CD4-positive, CD25-positive, alpha-beta regulatory T cell (primary cell): ENCODE measurements at places on chromosomes 2 and 18.

DNA sequence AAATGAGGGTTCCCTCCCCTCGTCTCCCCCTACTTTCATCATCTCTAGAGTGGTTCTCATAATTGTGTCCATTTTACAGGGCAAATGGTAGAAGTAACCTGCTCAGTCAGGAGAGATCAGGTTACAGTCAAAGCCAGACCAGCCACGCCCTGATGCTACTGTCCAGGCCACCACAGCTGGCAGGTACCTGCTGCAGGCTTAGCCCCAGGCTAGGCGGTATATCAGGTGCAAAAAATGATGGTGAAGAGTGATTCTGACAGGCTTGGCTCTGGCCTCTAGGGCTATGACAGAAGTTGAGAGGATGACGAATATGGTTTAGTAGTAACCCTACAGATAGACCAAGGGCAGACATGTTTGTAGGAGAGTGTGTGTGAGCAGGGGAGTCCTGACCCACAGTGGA, 67.1 kb downstream of the HAUS1 start:
- no peak overlapping the region for H3K27ac ChIP-seq
- peaks cover 1% of the 10 kb centered on the region for H3K27me3 ChIP-seq
- no peak overlapping the region for H3K4me3 ChIP-seq

- no peak overlapping the region for H3K4me3 ChIP-seq
- DNase-seq, result no peak
- peaks cover 4% of the 10 kb centered on the region for H3K27me3 ChIP-seq
- H3K4me1 ChIP-seq, result no peaks in the 10 kb centered on the region
Measured at GRCh38 chr2:113010088-113010487, 4.8 kb downstream of the IL36A start.

DNA sequence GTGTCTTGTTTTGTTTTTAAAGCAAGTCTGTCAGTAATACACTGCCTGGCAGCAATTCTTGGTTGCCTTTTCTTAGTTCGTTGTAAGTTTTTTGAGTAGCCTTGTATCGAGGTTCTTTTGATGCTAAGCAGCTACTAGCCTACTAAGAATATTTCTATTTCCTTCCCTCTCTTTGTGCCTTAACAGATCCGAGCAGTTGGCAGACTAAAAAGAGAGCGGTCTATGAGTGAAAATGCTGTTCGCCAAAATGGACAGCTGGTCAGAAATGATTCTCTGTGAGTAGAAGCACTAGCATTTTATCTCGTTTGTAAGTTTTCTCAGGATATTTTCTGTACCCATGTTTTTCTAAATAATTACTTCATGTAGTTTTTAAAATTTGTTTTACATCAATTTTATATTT, 15.1 kb downstream of the MFF start:
- no peak overlapping the region for H3K27ac ChIP-seq
- H3K4me3 ChIP-seq, result no peak overlapping the region
- H3K27me3 ChIP-seq, result no peaks in the 10 kb centered on the region
- DNase-seq, result no peak
- H3K4me1 ChIP-seq, result no peaks in the 10 kb centered on the region
- peaks cover 38% of the 10 kb centered on the region for H3K36me3 ChIP-seq

DNA sequence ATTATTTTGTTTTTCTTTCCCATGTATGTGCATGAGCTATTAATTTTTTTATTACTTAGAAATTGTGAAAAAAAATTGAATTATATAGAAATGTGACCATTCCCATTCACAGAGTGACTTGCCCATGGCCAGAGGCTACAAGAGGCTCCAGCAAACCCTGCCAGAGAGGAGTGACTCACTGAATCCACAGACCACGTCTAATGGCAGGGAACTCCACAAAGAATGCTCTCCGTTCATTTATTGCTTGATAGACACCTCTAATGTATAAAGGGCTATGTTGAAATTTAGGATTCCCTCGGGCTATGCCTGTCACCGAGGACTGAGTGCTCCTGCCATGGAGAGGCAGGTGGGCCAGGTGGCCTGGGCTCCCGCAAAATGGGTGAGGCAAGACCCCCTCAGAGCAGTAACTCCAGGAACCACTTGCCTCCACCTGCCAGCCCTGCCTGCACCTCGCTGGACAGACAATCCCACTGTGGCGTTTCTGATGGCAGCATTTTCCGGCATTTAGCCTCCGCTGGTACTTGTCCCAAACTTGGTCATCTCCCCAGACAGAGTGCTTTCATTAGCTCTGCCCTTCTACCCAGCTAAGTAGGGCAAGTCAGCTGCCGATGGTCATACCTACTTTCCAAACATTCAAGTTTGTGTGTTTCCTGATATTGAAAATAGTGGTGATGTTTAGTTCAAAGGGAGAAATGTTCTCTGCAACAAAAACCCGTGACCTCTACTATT, 200.3 kb downstream of the PRKCE start:
- no peaks in the 10 kb centered on the region for H3K4me1 ChIP-seq
- H3K36me3 ChIP-seq, result no peaks in the 10 kb centered on the region
- no peak overlapping the region for H3K27ac ChIP-seq
- no peaks in the 10 kb centered on the region for H3K27me3 ChIP-seq

- no peaks in the 10 kb centered on the region for H3K27me3 ChIP-seq
- DNase-seq, result no peak
- no peak overlapping the region for H3K4me3 ChIP-seq
- no peaks in the 10 kb centered on the region for H3K36me3 ChIP-seq
- no peaks in the 10 kb centered on the region for H3K4me1 ChIP-seq
Measured at GRCh38 chr2:33222309-33222708, 254.1 kb upstream of the RASGRP3 start.

- H3K36me3 ChIP-seq, result no peaks in the 10 kb centered on the region
- no peaks in the 10 kb centered on the region for H3K27me3 ChIP-seq
- H3K27ac ChIP-seq, result no peak overlapping the region
- DNase-seq, result no peak
- H3K4me3 ChIP-seq, result no peak overlapping the region
- no peaks in the 10 kb centered on the region for H3K4me1 ChIP-seq
Measured at GRCh38 chr2:3712424-3712823, 9.0 kb downstream of the DCDC2C start.

GRCh38 chr2:218028562-218029348, 26.0 kb upstream of the TNS1 start:
- no peaks in the 10 kb centered on the region for H3K27me3 ChIP-seq
- H3K4me1 ChIP-seq, result no peaks in the 10 kb centered on the region
- H3K36me3 ChIP-seq, result no peaks in the 10 kb centered on the region
- H3K4me3 ChIP-seq, result no peak overlapping the region
